ENCODE measurements at places on chromosomes 3 and 15.

DNA sequence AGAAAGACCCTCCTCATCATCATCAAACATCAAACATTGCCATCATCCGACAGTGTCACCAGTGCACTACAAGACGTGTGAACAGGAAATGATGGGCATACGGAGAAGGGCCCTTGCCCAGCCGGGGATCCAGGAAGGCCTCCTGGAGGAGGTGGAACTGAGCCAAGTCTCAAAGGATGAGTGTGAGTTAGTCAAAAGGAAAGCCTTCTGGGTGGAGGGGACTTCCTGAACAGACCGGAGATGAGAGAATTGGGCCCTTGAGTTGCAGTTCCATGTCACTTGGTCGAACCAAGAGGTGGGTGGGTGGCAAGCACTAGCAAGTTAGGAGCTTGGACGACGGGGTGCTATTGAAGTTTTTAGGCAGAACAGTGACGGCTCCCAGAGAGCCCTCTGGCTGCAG, 8.5 kb downstream of the SEMA4B start:
- DNase-seq: no peak

GRCh38 chr3:30098653-30099455, 507.5 kb upstream of the TGFBR2 start:
- no peak for DNase-seq

DNA sequence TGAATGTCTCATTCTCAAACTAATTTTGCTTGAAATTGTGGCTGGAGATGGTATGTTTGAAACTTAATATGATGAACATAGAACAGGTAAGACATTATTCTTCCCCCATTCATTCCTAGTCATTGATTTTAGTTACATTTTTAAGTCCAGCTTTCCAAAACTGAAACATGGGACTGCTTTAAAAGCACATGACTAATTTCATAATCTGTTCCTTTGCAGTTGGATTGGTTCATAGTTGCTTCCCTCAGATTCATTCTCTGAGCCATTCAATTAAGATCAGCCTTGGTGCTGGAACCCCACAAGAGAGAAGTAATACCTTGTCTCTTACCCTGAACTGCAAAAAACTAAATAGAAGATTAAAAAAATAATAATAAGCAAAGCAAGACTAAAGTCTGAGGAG, 87.5 kb upstream of the TGFBR2 start:
- DNase-seq: no peak

GRCh38 chr3:37025561-37026335, 32.4 kb downstream of the MLH1 start:
- DNase-seq: no peak

DNA sequence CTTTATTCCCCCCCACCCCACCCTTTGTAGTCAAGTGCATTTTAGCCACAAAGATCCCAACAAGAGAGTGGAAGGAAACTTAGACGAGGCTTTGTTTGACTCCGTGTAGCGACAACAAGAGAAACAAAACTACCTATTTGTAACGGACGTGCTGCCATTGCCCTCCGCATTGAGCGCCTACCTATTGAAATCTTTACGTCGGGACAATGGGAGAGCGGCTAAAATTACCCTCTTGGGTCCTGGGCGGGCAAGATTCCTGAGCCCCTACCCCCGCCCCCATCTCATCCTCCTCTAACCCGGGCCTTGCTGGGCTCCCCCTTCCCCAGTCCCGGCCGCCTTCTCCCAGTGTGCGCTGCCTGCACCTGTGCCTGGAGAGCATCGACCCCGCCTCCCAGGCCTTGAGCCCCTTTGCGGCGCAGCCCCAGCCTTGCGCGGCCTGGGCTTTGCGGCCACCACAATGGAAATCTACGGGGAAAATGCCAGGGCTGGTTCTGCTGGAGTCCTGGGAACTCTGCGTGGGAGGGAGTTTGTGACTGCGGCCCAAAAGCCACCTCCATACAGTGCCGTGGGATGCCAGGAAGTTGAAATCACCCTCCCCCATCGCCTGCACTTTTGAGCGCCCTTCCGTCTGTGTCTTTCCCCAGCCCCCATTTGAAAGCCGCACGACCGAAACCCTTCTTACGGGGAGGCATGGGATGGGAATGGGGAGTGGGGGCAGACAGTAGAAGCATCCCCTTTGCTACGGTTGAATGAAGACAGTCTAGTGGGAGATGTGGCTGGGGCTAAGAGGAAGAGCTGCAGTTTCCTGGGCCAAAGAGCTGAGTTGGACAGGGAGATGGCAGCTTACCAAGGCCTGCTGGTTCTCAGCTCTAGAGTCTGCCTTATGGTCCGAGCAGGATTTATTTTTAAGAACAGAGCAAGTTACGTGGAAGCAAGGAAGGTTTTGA, 1.1 kb upstream of the SOX2 start:
- DNase-seq: no peak

GRCh38 chr3:33054100-33055092, 42.5 kb downstream of the GLB1 start:
- DNase-seq: no peak

GRCh38 chr3:51535146-51536019, 3.1 kb upstream of the RAD54L2 start:
- peak; percentile 27 for DNase-seq

DNA sequence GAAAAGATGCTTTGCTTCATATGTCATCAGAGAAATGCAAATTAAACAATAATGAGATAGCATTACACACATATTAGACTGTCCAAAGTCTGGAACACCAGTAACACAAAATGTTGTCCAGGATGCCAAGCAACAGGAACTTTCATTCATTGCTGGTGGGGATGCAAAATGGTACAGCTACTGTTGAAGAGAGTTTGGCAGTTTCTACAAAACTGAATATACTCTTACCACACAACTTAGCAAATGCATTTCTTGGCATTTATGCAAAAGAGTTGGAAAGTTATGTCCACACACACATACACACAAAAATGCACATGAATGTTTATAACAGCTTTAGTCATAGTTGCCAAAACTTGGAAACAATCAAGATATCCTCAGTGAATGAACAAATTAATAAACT, 195.2 kb upstream of the MME start:
- DNase-seq: no peak

DNA sequence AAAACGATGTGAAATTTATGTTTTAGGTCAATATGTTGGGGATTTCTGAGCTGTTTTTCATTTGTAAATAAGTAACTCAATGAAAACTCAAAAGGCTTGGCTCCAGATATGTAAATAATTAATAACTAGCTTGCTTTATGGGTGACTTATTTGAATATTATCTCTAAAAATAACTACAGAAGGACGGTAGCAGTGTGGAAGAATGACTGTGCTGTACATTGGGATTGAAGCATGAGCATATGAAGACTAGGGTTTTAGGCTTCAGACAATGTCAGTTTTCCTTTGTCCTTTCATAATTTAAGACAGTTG, 343.9 kb downstream of the GRM7 start:
- no peak for DNase-seq

GRCh38 chr3:44685128-44685800, 27.2 kb upstream of the ZNF502 start:
- DNase-seq: no peak

GRCh38 chr3:21188459-21188858, 562.6 kb downstream of the ZNF385D start:
- DNase-seq: no peak

DNA sequence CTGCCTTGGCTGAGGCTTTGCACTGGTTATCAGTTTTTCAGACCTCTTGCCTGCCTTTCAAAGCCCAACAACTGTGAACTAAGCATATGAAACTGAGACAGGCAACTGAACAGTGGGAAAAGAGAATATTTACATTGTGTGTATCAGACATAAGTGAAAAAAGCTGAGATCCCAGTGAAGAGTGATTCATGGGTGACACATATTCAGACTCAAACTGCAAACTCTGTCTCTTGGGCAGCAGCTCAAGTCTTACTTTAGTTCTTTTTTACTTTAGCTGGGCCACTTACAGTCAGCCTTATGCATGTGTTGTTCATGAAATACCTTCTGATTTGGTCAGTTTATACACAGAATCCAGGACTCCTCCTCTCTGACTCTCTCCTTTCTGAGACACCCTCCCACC, 19.2 kb downstream of the SUCLG2 start:
- peak; percentile 33 for DNase-seq

- DNase-seq: no peak
Observed at GRCh38 chr3:42130329-42131070, 39.3 kb downstream of the TRAK1 start.

DNA sequence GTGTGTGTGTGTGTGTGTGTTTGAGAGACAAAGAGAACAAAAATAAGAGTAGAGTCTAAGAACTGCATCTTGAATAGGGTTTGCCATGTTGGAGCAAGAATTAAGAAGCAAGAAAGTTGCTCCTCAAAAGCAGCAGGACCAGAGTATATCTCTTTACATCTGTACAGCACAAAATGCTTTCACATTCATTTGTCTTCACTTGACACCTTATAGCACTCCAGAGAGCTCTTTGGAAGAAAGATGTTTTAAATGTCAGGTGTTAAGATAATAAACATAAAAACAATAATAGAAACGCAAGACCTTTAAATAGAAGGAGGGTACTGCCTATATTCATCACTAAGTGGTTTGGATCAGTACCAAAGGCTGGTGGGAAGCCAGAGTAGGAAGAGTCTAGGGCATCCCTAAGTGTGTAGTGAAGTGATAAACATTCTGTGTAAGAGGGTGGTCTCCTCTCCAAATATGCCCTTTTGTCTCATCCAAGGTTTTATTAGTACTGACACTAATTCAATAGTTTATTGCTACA, 19.1 kb upstream of the LSAMP start:
- DNase-seq: no peak

DNA sequence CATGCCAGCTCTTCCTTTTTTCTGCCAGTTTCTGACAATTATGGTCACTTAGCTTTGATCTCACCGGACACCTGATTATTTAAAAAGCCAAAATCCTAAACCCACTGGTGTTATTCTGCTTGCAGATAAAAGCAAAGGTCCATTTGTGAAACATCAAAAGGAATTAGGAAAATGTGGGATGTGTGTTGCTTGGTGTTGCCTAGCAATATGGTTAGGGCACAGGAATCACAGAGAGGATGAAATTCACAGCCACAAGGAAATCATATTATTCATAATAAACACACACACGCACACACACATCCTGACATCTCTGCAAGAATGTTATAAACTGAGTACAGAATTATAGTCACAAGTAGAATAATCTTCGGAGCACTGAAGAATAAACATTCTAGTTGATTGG, 89.3 kb upstream of the BHLHE40 start:
- no peak for DNase-seq

- no peak for DNase-seq
Observed at GRCh38 chr3:194080436-194080835, 55.5 kb upstream of the HES1 start.

- DNase-seq: no peak
Observed at GRCh38 chr3:156576651-156577348, 21.9 kb upstream of the SSR3 start.

- no peak for DNase-seq
Observed at GRCh38 chr3:140440446-140440845, 237.4 kb upstream of the TRIM42 start.

DNA sequence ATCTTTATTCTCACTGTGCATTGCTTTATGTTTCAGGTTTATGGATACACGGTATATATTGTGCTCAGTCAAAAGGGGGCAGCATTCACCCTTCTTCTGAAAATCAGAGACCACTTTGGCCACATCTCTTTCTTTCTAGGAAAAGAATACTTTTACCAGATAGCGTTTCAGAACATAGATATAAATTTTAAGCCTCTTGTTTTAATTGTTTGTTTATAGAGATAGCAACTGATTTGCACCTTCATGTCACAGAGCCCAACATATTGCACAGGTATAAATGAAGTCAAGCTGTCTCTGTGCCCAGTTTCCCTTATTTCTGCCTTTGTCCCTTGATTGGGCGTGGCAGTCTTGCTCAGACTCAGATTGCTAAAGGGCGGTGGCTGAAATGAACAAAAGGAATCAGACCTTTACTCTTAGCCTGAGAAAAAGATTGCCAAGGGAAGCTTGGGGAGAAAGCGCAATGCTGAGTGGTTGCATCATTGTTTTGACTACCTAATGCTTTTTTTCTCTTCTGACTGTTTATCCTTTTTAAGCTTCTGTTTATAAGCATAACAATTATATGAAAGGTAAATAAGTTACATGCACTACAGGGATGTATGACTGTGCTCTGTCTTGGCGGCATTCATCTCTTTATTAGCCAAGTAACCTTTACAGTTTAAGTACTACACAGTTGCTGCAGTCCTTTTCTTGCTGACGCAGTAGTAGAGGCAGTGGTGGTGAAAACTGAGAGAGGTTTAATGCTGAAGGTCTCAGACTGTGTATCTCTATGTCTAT, 70.8 kb upstream of the ZBTB20 start:
- DNase-seq: peak; percentile 62

DNA sequence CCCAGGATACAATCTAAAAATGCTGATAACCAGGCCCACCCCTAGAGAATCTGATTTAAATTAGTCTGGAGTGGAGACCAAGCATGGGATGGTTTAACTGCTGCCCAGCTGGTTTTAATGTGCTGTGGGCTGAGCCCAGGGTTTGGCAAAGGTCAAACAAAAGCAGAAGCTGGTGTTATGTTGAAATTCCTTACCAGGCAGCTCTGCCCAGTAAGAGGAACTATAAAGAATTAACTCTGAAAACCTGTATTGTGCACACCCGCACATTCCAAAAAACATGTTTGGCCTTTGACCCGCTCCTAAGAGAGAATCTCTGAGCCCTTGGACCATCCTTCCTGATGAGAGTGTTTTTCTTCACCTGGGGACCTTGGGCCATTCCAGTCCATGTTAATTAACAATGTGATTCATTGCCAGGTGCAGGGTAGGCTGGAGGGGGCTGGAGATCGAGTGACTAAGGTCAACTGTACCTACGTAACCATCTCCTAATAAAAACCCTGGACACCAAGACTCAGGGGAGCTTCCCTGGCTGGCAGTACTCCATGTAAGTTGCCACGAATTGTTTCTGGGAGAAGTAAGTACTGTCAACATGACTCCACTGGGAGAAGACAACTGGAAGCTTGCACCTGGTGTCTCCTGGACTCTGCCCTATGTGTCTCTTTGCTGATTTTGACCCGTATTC, 10.9 kb downstream of the CCDC13 start:
- DNase-seq: no peak

GRCh38 chr15:34642247-34642646, 58.8 kb upstream of the GOLGA8B start:
- no peak for DNase-seq

DNA sequence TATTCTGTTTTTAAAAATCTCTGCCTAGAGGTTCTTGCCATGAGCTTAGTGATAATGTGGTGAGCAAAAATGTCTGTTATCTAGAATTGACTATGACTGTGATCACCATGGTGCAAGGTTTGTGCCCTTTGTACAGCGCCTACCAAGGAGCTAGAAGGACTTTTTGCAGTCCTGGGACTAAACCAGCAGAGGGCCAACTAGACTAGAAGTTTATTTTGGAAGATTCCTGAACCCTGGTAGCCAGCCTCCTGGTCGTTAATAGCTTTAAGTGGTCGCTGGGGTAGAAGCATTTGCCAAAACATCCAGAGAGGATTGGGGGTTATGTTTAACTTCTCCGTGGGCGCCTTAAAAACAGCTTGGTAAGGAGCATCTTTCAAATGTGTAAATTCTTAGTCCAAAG, 7.8 kb downstream of the SCG5 start:
- DNase-seq: no peak

- DNase-seq: no peak
Observed at GRCh38 chr3:189967254-189967865, 153.3 kb downstream of the P3H2 start.

- no peak for DNase-seq
Observed at GRCh38 chr3:31946484-31947081, 34.5 kb downstream of the OSBPL10 start.

GRCh38 chr15:71414853-71415252, 299.6 kb downstream of the THSD4 start:
- DNase-seq: no peak
